ENCODE measurements at places on chromosomes 1 and 21. TPM values are rescaled to one million over a fixed set of nuclear protein-coding genes. Genes with fewer than 3 reads are reported as not detected.

HAO2 gene
- total RNA-seq = not detected

GRCh38 chr1:35726450-35727433 is 8.1 kb upstream of the C1orf216 start:
- peak; percentile 73 for DNase-seq

- DNase-seq = no peak
Measured at GRCh38 chr1:29686012-29686930, 449.9 kb downstream of the PTPRU start.

- peak; percentile 78 for DNase-seq
Measured at GRCh38 chr1:185373813-185374529, 56.9 kb upstream of the IVNS1ABP start.

DNA sequence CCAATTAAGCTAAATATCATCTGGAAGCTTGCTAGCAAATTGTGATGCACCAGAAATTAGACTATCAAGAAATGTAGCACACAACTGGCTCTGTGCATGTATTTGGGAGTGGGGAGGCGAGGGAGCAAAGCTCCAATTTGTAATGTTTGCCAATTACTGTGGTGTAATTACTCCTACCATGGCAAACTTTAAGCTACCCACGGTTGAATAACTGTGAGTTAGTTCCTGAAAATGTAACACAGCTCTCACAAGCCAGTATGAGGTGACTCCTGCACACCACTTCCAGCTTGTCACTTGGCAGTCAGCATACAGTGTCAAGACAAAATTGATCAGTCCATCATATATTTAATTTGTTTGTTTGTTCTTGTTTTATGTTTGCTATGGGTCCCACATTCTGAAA is 141.2 kb downstream of the TM2D1 start:
- no peak for DNase-seq

- no peak for DNase-seq
Measured at GRCh38 chr1:186500804-186501203, 39.9 kb upstream of the PDC start.

GRCh38 chr1:224711876-224712275 is 95.8 kb downstream of the CNIH3 start:
- no peak for DNase-seq

- DNase-seq = peak; percentile 77
Measured at GRCh38 chr1:2115702-2116341, 65.6 kb downstream of the PRKCZ start.

DNA sequence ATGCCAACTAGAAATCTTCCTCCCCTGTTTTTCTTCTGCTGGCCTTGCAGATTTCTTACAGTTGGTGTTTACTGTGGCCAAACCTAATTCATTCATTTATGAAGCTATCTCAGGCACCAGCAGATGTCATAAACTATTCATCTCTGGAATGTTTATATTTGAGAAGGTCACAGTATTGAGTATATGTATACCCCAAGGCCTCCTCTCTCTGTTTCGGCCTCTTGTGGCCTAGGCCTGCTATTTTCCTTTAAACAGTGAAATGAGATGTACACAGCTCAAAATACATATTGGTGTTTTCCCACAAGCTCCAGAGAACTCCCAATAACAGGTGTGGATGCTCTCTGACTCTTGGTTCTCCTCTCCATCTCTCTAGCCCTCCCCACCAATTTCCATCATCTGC is 520.7 kb upstream of the CAMK1G start:
- DNase-seq = no peak

- DNase-seq = no peak
Measured at GRCh38 chr1:116252785-116253184, 120.3 kb upstream of the ATP1A1 start.

- no peak for DNase-seq
Measured at GRCh38 chr1:51276286-51276685, 40.2 kb downstream of the RNF11 start.

Data from osteoblast (primary cell).